ENCODE measurements at places on chromosomes 5 and 9.
A peak's percentile ranks its signal among the peaks of the same experiment; 100 is the strongest.

DNA sequence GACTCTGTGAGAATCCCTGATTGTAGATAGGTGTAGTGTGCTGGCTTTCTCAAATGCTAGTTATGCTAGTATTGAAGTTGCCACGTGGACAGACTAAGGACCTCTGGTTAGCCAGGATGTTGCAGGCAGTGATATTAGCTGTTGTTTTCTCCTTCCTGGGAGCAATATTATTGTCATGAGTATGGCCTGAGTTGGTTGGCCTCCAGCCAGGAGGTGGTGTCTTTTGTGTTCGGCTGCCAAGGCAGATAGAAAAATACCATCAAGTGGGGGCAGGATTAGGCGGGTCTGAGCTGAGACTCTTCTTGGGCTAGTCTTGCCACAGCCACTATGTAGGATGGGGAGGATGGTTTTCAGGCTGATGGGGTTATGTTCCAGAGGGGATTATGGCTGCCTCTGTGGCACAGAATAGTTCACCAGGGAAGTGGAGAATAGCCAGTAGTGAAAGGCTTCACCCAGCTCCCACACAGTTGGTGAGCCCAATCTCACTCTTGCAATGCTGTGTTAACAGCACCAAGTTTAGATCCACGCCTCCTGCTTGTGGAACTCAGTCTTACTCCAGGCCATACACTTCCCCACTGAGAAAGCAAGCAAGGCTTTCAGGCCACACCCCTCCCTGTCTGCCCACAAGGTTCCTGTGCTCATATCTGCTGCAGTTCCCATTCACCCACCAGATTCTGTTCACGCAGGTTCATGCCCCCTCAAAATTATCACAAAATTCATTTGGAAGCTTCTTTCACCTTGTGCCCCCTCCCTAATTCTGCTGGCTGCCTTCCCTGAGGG lies 31.2 kb downstream of the GHR start:
- no peak for DNase-seq

- no peak for DNase-seq
Observed at GRCh38 chr5:95824747-95825146, 2.2 kb upstream of the GLRX start.

DNA sequence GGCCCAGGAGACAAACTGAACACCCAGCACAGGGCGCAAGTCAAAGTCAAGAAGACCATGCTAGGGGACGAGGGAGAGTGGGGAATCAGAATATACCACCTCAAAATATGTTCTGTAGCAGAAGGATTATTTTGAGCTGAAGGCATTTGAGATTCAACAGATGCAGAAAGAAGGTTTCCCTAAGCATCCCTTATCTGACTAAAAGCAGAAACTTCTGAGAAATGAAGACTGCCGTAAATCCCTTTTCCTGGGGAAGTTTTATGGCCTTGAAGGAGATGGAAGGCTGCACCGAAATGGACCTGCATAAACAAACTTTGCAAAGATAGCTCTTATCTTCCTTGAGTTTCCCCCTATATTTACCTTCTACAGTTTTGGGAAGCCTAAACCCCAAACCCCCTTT lies 72.8 kb downstream of the PTTG1 start:
- no peak for DNase-seq

DNA sequence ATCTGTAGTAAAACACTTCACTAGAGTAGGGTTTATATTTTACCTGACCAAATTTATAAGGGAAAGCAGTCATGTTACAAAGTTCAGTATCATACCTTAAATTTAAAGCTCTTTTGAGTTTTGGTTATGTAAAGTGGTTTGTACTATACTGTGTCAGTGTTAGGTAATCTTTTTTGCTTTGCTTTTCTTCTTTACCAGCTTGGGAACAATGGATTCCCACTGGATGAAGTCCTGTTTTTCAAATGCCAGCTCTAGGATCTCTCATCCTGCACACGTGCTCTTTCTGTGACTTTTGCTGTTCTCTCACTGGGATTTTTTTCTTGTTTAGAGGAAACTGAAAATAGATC lies 15.9 kb downstream of the CYSTM1 start:
- DNase-seq = no peak

- DNase-seq = no peak
Observed at GRCh38 chr5:124087752-124088151, 575.8 kb downstream of the CSNK1G3 start.

GRCh38 chr5:40437452-40437861 lies 242.3 kb upstream of the PTGER4 start:
- DNase-seq = no peak

DNA sequence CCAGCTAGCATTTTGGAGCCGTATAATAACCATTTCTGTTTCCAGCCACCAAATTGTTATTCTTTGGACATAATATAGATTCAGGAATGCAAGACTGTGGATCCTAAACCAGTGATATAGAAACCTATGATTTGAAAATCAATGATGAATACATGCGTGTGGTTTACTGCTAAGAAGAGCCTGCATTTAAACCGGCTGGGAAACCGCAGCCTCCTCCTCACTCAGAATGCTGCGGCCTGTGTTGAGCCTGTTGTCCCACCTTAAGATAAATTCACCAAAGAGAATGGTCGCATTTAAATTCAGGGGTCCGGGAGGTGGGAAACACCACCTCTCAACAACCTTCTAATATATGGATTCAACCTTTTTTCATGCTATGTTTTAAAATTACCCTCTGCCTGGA lies 148.0 kb downstream of the MEF2C start:
- no peak for DNase-seq

GRCh38 chr5:122101636-122102285 lies 23.7 kb upstream of the LOX start:
- DNase-seq = no peak

GRCh38 chr5:123873846-123874245 lies 361.9 kb downstream of the CSNK1G3 start:
- no peak for DNase-seq

GRCh38 chr5:111238431-111239225 lies 14.4 kb downstream of the CAMK4 start:
- no peak for DNase-seq

DNA sequence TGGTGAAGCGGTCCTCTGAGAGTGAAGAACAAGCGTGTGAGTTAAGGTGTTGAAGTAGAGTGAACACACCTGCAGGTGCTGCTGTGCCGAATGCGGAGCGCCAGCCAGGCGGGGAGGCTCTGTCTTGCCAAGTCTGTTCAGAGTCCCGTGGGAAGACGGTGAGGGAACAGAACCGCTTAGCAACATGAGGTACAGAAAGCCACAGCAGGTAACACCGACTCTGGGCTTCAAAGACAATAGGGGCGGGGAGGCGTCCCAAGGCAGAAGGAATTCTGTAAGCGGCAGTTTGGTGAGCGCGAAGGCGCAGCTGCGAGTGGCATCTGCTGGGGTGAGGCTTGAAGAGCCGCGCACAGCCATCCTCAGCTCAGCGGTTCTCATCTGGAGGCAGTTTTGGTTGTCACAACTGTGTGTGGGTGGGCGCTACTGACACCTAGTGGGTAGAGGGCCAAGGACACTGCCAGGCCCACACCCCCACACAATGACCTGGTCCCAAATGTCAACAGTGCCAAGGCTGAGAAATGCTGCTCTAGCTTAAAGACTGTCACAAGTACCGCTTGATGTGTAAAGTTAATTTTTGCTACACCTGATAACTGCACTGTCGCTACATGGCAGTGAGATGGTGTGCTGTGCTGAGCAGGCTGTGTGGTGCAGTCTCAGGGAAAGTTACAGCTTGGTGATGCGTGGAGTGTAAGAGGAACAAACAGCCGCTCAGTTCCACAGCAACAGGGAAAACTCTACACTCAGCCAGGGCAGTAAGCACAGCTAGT lies 67.4 kb upstream of the TBC1D9B start:
- DNase-seq = peak; percentile 42

DNA sequence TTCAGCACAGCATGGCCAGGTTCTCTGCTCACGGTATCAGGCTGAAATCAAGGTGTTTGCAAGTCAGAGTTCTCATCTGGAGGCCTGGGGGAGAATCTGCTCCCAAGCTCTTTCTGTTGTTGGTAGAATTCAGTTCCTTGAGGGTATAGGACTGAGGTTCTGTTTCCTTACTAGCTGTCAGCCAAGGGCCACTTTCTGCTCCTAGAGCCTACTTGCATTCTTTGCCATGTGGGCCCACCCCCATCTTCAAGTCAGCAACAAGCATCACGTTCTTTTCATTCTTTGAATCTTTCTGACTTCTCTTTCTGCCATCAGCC lies 7.4 kb upstream of the CDC42SE2 start:
- no peak for DNase-seq

DNA sequence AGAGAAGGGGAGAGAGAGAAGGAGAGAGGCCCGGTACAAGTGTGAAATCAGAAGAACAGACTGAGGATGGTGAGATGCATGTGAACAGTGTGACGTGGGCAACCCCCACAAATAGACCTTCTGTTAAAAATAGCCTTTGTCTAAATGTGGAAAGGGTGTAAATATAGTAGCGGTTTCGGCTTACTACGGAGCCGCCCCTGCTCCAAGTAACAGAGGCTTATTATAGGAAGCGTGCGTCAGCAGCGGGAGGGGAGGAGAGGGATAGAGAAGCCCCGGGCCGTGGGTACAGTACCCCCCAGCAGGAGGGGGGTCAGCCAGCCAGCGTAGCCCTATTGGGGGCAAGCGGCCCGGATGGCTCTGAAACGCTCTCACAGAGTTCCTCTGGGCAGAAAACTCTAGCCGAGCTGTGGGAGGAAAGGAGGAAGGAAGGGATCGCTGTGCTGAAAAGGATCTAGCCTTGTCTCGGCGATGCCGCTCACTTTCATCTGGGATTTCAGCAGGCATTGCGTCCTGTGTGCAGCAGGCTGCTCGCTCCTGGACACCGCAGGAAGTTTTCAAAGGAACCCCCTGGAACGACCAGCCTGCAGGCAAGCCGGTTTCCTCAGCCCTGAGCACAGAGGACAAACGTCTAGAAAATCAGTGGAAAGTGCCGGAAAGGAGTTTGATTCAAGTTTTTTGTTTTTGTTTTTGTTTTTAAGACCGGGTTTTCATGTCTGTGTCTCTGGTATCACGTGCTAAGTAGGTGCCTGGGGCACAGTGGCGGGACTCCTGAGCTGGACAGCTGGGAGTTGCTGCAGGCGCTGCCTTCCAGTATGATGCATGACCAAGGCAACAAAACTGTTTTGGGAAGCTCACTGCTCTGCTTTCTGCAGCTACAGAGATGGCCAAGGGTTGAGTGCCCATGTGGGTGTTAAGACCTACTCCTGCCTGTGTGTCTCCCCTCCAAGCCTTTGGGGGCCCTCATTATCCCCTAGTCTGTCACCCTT lies 146.6 kb downstream of the SEC61B start:
- peak; percentile 18 for DNase-seq

GRCh38 chr5:3376611-3377010 lies 219.0 kb upstream of the IRX1 start:
- DNase-seq = no peak

DNA sequence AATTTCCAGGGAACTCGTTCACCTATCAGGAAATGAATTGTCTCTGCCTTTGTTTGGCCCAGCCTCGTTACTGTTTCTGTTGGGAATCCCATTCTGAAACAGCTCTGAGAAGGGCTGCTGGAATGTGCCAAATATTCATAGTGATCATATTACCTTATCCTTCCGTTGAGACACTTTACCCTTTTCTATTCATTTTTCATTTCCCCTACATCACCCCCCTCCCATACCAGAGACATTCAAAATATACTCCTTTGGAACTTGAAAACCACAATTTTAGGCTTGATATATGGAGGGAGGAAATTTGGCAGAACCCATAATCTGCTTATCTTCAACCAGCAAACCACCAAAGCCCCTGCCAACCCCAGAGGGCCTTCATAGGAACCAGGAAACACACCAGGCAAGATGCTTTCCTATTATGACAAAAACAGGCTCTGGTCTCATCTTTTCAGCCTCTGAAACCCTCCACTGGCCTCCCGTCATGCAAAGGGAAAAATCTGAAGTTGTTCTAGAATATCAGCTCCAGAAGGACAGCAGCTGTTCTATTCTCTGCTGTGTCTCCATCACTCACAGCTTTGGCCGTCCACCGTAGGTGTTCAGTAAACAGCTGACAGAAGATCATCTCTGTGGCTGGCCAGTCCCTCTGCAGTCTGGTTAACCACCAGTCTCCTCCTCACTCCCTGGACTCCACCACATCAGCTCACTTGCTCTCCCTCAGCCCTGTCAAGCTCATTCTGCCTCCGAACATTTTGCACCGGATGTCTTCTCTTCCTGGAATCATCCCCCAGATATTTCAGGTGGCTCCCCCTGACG lies 217.2 kb upstream of the WWC1 start:
- DNase-seq = no peak

DNA sequence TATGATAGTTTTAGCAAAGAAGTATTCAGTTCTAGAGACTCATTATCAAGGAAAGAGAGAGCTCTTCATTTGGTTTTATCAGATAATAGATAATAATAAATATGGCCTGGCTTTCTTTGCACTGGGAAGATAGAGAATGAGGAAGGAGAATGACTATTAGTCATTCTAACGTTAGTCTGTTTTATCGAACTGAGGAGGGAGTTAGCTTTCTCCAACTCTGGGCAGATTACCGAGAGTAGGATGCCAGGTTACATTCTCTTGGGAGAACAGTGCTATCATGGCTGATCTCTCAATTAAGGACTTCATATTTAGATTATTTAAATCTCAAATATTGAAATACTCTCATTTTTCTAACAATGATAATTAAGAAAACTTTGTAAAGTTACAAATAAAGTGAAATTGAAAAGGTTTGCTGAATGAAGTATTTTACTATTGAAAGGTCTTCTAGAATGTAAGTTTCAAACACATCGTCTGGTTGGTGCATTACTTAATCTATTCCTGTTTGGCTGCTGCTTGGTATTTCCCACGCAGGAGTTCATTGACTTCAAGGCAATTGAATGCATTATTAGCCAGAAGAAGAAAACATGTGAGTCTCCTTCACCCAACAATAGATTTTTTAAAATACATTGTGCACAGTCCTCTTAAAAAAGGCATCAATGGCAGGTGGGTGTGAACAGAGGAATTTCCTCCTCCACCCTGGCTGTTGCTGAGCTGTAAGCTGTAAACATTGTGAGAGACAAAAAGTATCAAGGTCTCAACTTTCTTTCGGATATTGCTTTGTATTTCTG lies 140.8 kb downstream of the C9orf152 start:
- DNase-seq = no peak

GRCh38 chr9:26656003-26656870 lies 236.4 kb downstream of the CAAP1 start:
- DNase-seq = peak; percentile 3
